ENCODE measurements at places on chromosomes 6 and 20.

DNA sequence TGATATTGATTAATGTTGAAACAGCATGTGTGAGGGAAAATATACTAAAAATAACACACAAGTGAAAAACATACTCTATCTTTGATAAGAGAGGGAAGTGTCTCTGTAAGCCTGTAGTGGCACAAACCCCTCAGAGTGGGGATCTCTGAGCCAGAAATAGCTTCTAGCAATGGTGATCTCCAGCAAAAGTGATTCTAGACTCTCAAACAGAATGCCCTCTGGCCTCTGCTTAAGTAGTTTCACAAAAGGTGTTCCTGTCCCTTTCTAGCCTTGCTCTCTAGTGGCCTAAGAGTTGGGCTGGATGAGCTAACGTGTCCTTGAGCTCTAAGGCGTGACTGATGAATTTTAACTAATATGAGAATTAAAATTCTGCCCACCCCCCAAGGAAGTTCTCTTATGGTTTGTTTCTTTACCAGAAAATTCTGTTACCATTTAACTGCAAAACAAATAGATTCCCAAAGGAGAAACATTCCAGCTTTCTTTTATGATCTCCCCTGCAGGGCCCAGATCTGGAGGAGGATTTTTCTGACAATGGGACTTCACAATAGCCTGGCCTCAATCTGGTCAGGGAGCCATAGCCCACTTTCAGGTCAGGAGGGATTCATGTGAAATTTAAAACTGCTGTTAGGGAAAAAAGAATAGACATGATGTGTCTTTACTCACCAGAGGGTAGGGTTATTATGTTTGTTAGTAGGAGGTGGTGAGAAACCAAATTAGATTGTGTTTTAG lies 182.5 kb upstream of the LAMP5 start:
- no peak for DNase-seq

GRCh38 chr20:47765691-47766594 lies 19.3 kb downstream of the SULF2 start:
- DNase-seq = no peak

GRCh38 chr20:34459209-34459897 lies 56.9 kb upstream of the DYNLRB1 start:
- DNase-seq = no peak

- DNase-seq = no peak
Measured at GRCh38 chr6:135086414-135086764, 31.8 kb upstream of the HBS1L start.

GRCh38 chr20:35368666-35369423 lies 42.9 kb downstream of the UQCC1 start:
- no peak for DNase-seq

- DNase-seq = no peak
Measured at GRCh38 chr6:45625191-45625664, 247.5 kb upstream of the SUPT3H start.

DNA sequence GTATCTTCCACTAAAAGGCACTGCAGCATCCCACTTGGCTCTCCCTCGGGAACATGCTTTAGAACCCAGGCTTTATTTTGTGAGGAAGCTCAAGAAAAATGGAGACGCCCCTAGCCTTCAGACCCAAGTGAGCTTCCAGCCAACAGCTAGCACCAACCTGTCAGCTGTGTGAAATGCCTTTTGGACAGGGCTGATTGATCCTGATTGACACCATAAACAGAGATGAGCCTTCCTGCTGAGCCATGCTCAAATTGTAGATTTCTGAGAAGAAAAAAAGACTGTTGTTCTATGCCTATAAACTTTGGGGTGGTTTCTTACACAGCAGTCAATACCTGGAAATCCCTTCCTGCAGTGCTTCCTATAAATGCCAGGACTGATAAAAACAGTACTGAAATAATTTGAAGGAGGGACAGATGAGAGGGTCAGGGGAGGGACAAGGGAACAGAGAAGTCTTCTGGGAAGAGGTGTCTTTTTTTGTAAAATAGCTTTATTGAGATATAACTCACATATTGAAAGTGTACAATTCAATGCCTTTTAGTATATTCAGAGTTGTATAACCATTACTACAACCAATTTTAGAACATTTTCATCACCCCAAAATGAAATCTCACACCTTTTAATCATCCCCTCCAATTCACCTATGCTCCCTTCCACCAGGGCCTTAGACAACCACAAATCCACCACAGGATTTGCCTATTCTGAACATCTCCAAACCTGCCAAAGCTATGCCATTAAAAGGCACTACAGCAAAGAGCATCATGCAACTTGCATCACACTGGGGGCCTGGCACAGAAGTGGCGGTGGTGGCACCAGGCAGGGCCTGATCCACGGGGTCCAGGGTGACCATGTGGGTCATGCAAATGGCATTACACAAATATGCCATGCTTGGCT lies 2.7 kb upstream of the STK4 start:
- DNase-seq = no peak

DNA sequence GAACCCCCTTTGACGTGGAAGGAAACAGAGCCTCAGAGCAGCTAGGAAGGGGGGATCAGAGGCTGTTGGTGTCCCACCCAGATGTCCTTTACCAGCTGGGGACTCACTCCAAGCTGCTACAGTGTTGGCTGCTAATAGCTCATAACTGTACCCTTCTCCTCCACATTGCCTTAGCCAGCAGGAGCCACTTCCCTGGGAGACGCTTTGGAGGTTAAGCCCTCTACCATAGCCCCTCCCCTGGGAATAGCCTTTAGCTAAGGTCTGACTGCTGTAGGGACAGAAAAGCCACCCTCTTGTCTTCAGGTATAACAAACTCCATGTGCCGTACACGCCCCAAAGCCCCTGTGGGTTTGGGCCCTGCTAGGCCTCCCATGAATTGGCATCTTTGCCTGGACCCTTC lies 238.6 kb downstream of the LRFN2 start:
- DNase-seq = no peak

GRCh38 chr6:142013287-142013686 lies 119.4 kb upstream of the GJE1 start:
- no peak for DNase-seq

GRCh38 chr20:57682184-57683101 lies 27.4 kb downstream of the PMEPA1 start:
- DNase-seq = no peak

DNA sequence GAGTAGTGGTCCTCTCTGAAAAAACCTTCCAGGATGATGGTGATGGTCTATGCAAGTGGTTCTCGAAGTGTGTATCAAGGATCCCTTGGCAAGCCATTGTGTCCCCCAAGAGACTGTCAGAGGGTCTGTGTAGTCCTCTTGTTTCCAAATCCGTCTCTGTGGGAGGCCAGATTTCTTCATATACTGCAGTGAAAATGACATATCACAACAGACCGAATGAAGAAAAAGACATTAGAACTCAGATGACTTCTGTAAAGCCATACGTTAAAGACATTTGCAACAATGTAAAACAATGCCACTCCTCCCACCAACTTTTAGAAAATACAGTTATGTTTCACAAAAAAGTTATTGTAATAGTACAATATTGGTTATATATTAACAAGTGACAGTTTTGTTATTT lies 27.2 kb upstream of the LAMP5 start:
- DNase-seq = no peak

DNA sequence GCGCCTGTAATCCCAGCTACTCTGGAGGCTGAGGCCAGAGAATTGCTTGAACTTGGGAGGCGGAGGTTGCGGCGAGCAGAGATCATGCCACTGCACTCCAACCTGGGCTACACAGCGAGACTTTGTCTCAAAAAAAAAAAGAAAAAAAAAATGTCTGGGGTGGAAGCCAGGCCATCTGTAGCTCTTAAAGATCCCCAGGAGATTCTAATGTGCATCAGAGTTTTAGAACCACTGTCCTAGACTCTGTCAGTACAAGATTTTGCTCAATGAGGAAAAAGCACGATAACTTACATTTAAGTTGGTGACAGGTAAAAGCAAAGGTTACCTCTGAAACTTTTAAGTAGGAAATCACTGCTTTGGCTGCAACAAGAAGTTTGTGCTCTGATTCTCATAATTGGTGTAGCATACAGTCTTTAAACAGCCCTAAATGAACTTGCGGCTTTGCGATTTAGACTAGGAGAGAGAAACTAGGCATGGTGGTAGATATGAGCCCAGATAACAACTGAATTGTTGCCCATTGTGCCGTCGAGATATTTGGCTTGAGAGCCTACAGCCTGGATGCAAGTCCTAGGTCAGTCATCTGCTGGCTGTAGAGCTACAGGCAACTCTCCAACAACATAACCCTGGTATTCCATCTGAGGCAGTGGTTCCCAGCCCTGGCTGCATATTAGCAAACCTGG lies 67.2 kb downstream of the BACH2 start:
- DNase-seq = no peak

- no peak for DNase-seq
Measured at GRCh38 chr6:140182821-140183220, 808.4 kb upstream of the CITED2 start.

Measured in stimulated activated CD8-positive, alpha-beta memory T cell treated with anti-CD3 and anti-CD28 coated beads, Interleukin-4, amount 100 ng/mL, for 4 hours (primary cell).